ENCODE measurements at places on chromosomes 16 and 17. TPM values are rescaled to one million over a fixed set of nuclear protein-coding genes. Genes with fewer than 3 reads are reported as not detected.

Gene FLII
- 328 TPM for total RNA-seq

Gene NPB
- total RNA-seq = 0.69 TPM

Gene ABCC11
- total RNA-seq = not detected

Gene PPP1R27
- not detected for total RNA-seq

Gene CEP131
- 19.5 TPM for total RNA-seq

Gene MAP2K3
- 52.8 TPM for total RNA-seq

Gene TBC1D3H
- not detected for total RNA-seq

Gene AARSD1
- 31.4 TPM for total RNA-seq

Gene CCL7
- total RNA-seq = not detected

Gene CD300H
- total RNA-seq = not detected

Gene CES4A
- 28.9 TPM for total RNA-seq

Gene CHST4
- total RNA-seq = not detected

Gene NPW
- total RNA-seq = 0.69 TPM

Gene SPNS3
- 8.0 TPM for total RNA-seq

Gene HSPB9
- not detected for total RNA-seq

Gene LDHD
- total RNA-seq = 0.20 TPM

Gene EPOP
- total RNA-seq = 7.5 TPM

Gene MMP25
- total RNA-seq = 18.1 TPM

Gene PPY
- not detected for total RNA-seq

Gene CLDN6
- total RNA-seq = not detected

Gene AGRP
- not detected for total RNA-seq

Gene HLF
- 0.65 TPM for total RNA-seq

Gene PYDC1
- total RNA-seq = not detected

Gene USP31
- 6.6 TPM for total RNA-seq

Gene ATP6V0A1
- total RNA-seq = 4.9 TPM

Gene SEPTIN1
- total RNA-seq = 413 TPM

Gene ATP2A1
- total RNA-seq = 2.7 TPM

Gene MYOCD
- total RNA-seq = not detected

Gene CCL18
- total RNA-seq = not detected

Gene CCR7
- total RNA-seq = 323 TPM

Gene MYH13
- not detected for total RNA-seq

Gene C16orf54
- total RNA-seq = 88.3 TPM

Gene NPIPB12
- 52.1 TPM for total RNA-seq

Gene CA10
- not detected for total RNA-seq

Gene NOXO1
- total RNA-seq = 0.87 TPM

Gene HASPIN
- total RNA-seq = 31.2 TPM

Gene POLG2
- total RNA-seq = 36.6 TPM

Gene CENPT
- total RNA-seq = 62.1 TPM

Gene DOK4
- 2.7 TPM for total RNA-seq

Gene BEAN1
- not detected for total RNA-seq

Gene C16orf92
- not detected for total RNA-seq

Gene CRHR1
- not detected for total RNA-seq

Gene ABCC6
- not detected for total RNA-seq

Gene KRT33B
- not detected for total RNA-seq

Gene GNPTG
- 34.3 TPM for total RNA-seq

Gene CACNA1H
- 3.6 TPM for total RNA-seq

Gene TBKBP1
- total RNA-seq = 3.0 TPM

Gene VMO1
- total RNA-seq = 0.32 TPM

Gene MPDU1
- total RNA-seq = 62.3 TPM

Gene MILR1
- total RNA-seq = not detected

Gene CHST5
- total RNA-seq = not detected

Gene ACSM5
- not detected for total RNA-seq

Gene ADAMTS18
- total RNA-seq = not detected

Gene KRTAP2-2
- total RNA-seq = not detected
